ENCODE measurements at places on chromosomes 13 and 19.

GRCh38 chr13:29480893-29481525 lies 114.5 kb downstream of the SLC7A1 start:
- no peak for DNase-seq

GRCh38 chr19:41895745-41896580 lies 13.0 kb downstream of the ARHGEF1 start:
- no peak for DNase-seq

GRCh38 chr19:2394442-2395292 lies 32.7 kb downstream of the TIMM13 start:
- DNase-seq: no peak

- DNase-seq: no peak
These were observed 258.4 kb downstream of the SPRY2 start for GRCh38 chr13:80082396-80083080.

- no peak for DNase-seq
These were observed 4.0 kb upstream of the MAST3 start for GRCh38 chr19:18093439-18094161.

- no peak for DNase-seq
These were observed 312.4 kb downstream of the DNAJC15 start for GRCh38 chr13:43335764-43336163.

- DNase-seq: peak; percentile 35
These were observed 7.0 kb upstream of the WBP4 start for GRCh38 chr13:41054212-41054877.
